ENCODE measurements at places on chromosomes 5 and 9.

DNA sequence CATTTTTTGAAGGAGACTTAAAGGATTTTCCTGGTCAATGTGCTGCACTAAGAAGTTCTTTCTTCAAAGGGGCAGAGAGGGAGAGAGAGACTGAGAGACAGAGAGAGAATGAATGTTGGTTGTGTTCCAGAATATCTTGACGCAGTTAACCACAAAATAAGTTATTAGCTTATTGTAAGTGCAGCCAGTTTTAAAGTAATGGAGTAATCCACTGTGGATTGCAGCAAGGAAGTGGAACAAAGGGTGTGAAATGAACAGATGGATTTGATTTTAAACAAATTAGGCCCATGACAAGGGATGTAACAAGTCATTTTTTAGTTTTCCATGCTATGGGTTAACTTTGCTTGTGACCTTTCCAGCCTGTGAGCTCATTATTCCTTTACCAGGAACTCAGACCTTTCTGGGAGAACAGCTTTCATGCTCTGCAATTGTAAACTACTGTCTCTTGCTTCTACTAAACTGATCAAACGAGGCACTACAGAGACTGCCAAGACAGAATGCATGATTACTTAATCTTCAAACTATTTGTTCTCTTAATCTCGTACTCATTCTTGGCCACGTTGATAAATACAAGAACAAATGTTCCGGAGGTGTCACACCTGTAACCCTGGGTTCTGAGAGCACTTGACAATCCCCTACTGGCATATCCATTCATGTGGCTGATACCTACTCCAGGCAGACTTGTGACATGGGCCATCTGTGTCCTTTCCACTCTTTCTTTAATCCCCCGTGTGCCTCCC is 131.1 kb downstream of the TLE1 start:
- no peak for DNase-seq

DNA sequence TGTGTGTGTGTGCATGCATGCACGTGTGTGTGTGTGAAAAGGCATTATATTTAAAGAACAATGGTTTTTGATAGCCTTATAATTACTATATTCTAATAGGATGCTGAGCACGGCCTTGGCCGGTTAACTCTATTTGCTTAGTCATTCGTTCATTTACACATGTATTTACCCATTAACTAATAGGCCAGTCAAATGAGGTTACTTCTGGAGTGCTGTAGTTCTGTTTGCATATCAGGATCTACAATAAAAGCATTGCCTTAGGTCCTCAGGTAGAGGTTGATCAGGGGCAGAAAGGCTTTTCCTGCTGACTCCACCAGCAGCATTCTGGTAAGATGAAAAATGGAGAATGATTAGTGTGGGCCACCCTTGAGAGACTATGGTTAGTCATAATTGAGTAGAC is 219.0 kb downstream of the COMMD10 start:
- no peak for DNase-seq

DNA sequence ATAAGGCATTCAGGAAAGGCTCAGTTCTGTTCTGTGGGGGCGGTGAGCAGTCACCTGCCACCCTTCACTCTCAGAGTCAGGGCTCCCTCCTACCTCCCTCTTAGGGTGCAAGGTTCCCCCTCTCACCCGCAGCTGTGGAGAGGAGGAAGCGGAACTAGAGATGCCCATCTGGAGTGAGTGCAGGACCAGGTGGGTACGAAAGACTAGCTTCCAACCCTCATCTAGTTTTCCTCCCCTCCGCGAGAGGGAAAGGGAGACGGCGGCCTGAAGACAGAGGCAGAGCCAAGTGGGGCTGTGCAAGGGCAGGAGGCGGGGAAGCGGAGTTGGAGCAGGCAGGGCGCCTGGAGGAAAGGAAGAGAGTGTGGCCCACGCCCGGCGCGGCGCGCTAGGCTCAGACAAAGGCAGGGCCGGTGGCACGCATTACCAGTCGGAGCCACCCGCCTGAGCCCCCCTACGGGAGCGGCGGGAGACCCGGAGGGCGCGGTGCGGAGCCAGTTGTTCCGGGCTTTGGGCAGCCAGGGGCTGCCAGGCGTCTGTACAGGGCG is 7.3 kb downstream of the PRR7 start:
- no peak for DNase-seq

DNA sequence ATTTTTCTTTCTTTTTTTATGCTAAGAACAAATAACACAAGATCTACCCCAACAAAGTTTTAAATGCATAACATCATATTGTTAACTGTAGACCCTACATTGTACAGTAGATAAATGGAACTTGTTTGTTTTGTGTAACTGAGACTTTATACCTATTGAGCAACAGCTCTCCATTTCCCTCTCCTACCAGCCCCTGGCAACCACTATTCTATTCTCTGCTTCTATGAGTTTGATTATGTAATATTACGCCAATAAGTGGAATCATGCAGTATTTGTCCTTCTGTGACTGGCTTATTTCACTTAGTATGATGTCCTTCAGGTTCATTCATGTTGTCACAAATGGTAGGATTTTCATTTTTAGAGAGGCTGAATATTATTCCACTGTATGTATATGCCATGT is 308.2 kb upstream of the PRR16 start:
- DNase-seq = no peak

GRCh38 chr9:74554751-74555419 is 57.8 kb downstream of the RORB start:
- no peak for DNase-seq

DNA sequence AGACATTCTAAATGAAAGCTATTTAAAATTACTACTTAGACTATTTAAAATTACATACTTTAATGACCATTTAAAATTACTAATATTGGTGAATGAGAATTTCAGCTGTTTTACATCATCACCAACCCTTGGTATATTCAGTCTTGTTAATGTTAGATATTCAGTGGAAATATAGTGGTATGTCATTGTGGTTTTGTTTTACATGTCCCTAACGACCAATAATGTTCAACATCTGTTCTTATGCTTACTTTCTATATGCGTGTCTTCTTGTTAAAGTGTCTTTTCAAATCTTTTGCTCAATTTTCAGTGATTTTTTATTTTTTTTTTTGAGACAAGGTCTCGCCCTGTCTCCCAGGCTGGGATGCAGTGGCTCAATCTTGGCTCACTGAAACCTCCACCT is 279.3 kb upstream of the TARS1 start:
- DNase-seq = no peak

GRCh38 chr9:83041771-83042170 is 21.2 kb downstream of the RASEF start:
- DNase-seq = no peak

- no peak for DNase-seq
These were observed 287.9 kb downstream of the SMARCA2 start for GRCh38 chr9:2303056-2303455.

DNA sequence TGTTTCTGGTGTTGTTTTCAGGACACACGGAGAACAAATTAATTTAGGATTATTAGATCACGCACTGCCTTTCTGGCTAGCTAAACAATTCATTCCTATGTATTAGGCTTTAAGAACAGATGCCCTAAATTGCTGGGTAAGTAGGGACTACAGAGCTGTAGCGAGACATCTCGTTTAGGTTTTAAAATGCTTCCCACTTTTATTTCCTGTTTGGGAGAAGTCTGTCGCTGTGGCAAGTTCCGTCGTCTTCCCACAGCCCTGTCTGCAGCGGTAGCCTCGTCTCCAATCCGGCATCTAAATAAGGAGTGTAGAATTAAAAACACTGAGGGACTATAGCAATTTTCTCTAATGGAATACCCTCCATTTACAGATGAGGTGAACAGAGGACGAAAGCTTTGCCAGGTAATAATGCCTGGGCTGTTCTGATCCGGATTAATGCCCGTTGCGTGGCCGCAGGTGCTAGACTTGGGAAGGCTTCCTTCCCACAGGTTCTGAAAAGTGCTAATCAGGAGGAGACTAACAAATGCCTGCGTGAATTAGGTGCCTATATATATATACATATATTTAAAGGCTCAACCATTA is 1.3 kb upstream of the TRIM36 start:
- DNase-seq = no peak

DNA sequence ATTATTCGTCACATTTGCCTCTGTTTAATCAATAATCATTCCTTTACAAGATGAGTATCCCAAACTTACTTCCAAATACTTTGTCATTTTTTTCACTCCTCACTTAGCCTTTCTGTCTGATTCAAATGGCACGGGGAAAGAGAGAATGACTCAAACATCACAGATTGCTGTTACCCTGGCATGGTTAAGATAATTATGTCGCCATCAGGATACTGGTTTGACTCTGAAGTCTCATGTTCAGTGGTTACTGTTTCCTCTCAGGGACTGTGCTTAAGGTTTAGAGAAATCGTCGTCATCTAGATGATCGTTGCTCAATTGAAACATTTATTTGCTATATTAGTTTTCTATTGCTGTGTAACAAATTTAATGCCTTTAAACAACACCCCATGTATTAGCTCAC is 45.2 kb upstream of the RAD23B start:
- no peak for DNase-seq

GRCh38 chr5:31639481-31640411 is 815 bp downstream of the PDZD2 start:
- DNase-seq = no peak

- DNase-seq = no peak
These were observed 45.0 kb upstream of the OR2K2 start for GRCh38 chr9:111375062-111375461.
